ENCODE measurements at places on chromosomes 2 and 18.

GRCh38 chr2:200741468-200742202 lies 70.1 kb upstream of the BZW1 start:
- no peak for DNase-seq

GRCh38 chr2:138213084-138213483 lies 248.8 kb downstream of the HNMT start:
- no peak for DNase-seq

GRCh38 chr2:165586019-165586418 lies 116.5 kb downstream of the CSRNP3 start:
- no peak for DNase-seq

DNA sequence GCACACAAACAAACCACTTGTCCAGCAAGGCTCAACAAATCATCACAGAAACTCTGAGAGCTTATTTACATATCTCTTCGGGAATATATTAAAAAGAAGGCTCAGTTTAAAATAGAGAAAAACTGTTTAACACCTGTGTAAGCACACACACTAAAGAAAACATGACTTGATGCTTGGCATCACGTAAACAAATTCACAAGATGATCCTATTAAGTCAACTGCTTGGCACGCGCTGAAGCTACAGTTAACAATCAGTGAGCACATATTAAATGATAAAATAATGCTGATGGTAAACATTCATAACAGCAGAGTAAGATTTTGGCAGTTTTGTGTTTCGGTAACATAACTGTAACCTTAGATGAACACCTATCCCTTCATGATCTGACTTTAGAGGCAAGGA lies 4.3 kb upstream of the HES6 start:
- DNase-seq: no peak

DNA sequence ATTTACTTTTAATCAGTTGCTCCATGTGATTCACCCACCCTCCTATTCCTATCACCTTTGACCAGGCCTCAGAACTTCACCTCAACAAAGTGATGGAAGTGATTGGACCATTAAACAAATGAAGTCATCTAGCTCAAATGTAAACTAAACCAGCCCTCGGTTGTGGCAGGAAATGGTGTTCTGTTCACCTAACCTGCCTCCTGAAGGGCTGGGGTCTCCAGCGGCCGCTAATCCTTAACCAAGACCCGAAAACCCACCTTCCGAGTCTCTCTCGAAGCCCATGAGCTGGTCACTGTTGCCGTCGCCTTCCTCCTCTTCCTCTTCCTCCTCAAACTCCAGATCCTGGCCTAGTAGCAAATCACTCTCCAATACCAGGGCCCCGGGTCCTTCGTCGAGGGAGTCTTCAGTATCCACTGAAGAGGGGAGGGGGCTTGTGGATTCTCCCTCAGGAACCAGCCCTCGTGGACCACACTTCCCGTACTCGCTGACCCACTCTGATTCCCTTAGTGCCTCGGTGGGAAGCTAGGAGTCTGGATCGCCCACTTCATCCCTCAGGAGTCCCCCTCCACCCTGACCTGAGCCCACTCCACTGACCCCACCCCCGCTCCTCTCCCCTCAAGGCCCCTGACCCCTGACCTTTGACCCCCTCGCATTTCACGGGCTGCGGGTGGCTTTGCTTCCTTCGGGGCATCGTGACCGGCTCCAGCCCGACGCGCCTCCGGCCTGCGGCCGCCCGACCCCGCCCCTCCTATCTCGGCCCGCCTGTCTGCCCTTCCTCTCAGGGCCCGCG lies 503 bp downstream of the ZNF513 start:
- no peak for DNase-seq

DNA sequence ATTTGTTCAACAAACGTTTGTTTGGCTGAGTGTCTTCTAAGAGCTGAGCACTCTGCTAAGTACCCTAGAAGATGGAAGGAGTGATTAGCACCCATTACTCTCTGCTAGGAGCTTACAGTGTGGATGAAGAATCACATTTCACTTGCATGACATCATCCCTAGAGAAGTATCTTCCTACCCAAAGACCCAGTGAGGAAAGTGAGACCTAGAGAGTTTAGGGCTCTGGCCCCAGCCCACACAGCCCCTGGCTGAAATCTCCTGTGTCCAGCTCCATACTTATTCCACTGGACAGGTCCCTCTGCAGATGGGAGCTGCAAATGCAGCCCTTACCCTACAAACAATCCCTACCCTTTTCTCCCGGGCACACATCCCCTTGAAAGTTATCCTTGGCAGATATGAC lies 26.8 kb upstream of the EPAS1 start:
- DNase-seq: no peak

- DNase-seq: no peak
Observed at GRCh38 chr18:11147962-11148679, 1.2 kb downstream of the PIEZO2 start.

GRCh38 chr18:12652861-12653401 lies 5.0 kb downstream of the SPIRE1 start:
- no peak for DNase-seq

GRCh38 chr18:70650878-70651277 lies 362.0 kb downstream of the SOCS6 start:
- DNase-seq: no peak

GRCh38 chr2:157837851-157838441 lies 38.2 kb downstream of the ACVR1 start:
- no peak for DNase-seq

- no peak for DNase-seq
Observed at GRCh38 chr2:236936446-236936940, 149.2 kb upstream of the COPS8 start.

DNA sequence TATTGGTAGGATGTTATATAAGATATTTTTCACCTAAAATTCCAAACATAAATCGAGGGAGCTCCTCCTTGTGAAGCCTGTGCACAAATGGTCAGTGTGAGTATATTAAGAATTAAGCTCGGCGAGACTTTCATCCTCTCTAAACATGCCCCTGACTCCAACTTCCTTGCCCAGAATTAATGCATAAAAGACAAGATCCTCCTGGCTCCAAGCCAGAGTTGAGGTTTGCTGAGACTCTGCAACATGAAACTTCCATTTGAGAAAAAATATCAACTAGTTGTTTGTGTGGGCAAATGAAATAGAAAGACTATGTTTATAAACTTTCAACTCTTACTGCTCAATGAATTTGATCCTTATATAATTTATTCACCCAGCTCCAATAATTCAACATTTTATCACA lies 68.1 kb downstream of the CCDC178 start:
- DNase-seq: no peak

DNA sequence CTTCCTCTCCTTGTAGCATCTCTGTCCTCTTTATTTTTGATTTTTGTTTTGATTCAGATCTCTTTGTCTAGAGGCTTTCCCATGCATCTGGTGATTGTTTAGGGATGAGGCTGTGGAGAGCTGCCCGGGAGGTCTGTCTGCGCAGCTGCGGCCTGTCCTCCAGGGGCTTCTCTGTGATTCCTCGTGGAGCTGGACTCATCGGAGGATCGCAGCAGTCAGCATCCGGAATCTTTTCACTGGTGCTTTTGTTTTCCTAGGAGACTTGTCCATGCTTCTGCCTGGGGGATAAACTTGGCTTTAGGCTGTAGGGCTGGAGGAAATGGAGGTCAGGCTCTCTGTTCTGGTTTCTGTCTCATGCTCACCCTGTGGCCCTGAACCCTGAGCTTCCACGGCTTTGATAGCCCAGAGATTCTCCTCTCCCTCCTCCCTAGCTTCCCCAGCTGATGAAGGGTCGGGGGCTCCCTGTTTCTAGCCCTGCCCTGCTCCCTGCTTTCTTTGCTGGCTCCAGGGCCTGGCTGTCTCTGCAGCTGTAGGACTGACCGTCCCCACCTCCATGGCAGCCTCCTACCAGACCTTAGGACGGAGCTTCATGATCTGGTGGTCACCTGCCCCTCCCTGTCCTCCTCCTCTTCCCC lies 35.5 kb downstream of the ZNF532 start:
- DNase-seq: no peak

GRCh38 chr2:238370823-238371372 lies 50.6 kb downstream of the TRAF3IP1 start:
- peak; percentile 30 for DNase-seq

- no peak for DNase-seq
Observed at GRCh38 chr18:56637711-56638231, 621 bp downstream of the TXNL1 start.

DNA sequence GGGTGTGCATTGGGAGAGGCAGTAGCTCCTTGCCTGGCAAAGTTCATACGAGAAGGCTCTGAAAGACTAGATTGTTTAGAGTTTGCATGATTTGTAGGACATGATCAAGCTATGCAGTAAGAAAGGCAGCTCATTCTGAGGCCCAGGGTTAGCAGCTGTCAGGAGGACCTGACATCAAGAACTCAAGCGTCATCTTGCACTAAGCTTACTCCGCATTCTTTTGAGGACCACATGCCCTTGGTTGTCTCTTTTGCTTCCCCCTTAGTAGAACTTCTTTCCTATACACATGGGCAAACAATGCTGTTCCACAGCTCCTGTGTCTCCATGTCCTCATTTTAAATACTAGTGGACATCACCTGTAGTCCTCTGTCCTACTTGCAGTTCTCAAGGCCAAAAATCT lies 14.0 kb downstream of the ZNF532 start:
- DNase-seq: no peak

- no peak for DNase-seq
Observed at GRCh38 chr2:112834396-112835037, 2.1 kb downstream of the IL1B start.

GRCh38 chr18:23523429-23524212 lies 20.3 kb downstream of the RMC1 start:
- DNase-seq: no peak

DNA sequence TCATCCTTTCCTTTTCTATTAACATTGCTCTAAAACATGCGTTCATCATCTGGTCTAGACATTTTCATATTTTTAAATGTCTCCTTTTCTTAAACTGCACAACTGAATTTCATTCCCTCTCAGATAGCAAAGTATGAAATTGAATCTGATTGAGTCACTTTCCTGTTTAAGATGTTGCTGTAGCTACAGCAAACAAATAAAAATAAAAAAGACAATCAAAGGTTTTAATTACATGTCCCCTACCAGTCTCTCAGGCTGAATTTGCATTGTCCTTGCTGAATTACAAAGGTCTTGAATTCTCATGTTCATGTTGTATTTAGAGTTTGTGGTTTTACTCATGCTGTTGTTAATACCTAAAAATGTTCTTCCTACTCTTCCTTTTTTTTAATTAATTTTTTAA lies 537.9 kb upstream of the LRATD1 start:
- DNase-seq: no peak

DNA sequence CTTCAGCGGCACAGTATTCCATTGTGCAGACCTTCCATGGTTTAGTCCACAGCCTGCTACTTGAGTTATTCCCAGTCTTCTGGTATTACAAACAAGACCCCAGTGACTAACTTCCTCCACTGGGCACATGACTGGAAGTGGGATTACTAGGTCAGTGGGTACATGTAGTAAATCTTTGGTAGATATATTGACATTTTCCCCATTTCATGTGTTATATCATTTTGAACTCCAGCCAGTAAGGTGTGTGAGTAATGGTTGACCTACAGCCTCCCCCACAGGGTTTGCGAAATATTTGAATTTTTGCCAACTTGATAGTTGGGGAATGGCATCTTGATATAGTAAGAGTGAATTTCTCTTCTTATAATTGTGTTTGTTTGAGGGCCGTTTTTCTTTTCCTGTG lies 58.8 kb downstream of the RNF144A start:
- DNase-seq: no peak

DNA sequence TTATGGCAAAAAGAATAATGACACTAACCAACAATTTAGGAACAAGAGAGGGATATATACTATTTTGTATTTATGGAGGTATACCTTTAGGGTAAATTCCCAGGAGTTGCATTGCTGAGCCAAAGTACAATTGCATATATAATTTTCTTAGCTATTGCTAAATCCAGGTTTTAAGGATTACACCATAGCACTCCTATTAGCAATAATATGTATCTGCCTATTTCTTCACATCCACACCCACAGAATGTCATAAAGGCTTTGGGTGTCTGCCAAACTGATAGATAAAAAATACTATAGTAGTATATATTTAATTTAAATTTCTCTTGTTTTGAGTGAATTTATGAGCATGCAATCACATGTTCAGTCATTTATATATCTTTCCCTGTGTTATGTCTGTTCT lies 11.5 kb upstream of the SERPINB13 start:
- DNase-seq: no peak

- no peak for DNase-seq
Observed at GRCh38 chr18:1746131-1746530, 825.2 kb downstream of the METTL4 start.

GRCh38 chr18:42287047-42287446 lies 332.0 kb downstream of the PIK3C3 start:
- no peak for DNase-seq

- no peak for DNase-seq
Observed at GRCh38 chr18:50793641-50794565, 25.9 kb downstream of the MRO start.

GRCh38 chr2:191176801-191177438 lies 26.1 kb upstream of the STAT4 start:
- DNase-seq: no peak

GRCh38 chr2:23312996-23313606 lies 71.9 kb upstream of the KLHL29 start:
- DNase-seq: no peak

GRCh38 chr2:173942861-173943523 lies 22.2 kb downstream of the SP3 start:
- DNase-seq: no peak

DNA sequence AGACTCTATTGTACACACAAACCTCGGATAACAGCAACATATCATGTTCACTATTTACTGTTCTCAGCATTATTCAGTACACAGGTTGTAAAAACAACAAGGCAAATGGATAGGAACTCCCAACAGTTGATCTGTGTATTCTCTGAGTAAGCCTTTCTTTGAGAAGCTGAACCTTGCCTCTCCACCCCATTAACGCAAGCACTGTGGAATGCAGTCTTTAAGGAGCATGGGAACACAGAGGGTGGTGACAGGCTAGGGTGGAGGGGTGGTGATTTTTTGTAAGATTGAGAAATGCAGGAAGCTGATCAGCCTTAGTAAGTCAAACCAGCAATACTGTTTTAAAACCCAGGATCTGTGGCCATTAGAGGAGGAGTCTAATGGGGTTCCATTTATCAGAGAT lies 19.6 kb upstream of the SERPINB11 start:
- no peak for DNase-seq

- no peak for DNase-seq
Observed at GRCh38 chr2:237572742-237573101, 6.3 kb downstream of the PRLH start.

DNA sequence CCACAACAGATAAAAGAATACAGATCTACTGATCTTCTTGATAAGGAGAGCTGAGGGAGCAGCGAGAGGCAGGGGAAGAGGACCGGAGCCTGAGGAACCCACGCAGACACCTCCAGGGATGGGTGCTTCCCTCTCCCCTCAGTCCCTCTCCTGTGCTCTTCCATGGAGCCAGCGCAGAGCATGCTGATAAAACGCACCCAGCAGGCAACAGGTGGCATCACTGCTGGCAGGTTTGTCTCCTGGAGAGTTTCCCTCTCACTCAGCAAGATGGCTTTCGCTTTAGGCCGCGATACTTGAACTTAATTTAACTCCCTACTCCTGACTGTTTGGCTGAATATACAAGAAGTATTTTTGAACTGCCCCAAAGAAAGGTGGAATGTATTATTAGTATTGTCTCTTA lies 163.0 kb upstream of the REV1 start:
- DNase-seq: no peak

Data from activated T-cell treated with anti-CD3 and anti-CD28 coated beads for 1 hour (primary cell).